ENCODE measurements at places on chromosomes 7 and 10.

DNA sequence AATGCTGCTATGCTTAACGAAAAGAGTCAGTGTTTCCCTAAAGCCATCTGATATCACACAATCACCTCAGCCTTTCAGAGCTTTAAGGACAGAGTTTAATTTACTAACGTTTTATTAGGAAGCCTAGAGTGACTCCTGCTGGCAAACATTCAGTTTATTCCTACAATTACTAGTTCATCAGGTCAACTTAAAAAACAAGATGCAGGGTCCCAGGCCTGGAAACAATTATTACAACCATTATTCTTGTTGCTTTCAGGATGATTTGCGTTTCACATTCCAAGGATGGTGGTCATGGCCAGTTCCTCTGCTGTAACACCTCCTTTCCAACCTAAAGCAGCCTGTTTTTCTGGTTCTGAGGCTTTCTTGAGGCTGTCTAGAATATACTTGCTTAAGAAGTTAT is 1.5 kb upstream of the FAM53B start:
- no peak for DNase-seq

DNA sequence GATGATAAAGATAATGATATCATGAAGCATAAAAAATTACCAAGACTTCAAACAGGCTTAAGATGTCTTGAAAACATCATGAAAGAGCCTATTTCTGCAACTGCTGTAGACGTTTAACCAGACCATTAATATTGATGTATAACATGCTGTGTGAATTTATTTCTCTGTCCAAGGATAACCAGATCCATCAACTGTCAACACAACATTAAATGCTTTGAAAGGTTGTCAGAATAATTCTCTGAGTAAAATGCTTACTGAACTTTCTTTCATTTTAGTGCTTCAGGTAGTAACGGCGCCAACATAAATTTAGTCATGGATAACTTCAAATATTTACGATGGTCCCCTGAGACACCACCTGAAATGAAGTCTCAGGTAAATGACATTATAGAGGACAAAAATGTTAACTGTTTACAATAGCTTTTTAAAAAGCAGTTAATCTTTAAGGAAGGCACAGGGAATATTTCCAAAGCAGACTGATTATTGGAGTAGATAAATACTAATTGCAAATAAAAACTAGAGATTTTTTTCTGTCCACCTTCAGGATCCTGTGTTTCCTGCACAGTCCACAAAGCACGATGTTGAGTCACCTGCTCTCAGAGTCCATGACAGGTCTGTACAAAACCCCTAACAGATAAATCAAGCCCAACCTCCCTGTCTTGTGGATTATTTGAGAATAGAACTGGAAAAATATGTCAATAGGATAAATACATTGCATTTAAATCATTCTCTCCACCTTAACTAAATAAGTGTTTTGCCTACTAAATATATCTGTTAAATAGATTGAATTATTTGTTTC is 1213.2 kb downstream of the XPNPEP1 start:
- no peak for DNase-seq

- DNase-seq, result no peak
Measured at GRCh38 chr10:124206616-124207015, 113.2 kb upstream of the CHST15 start.

DNA sequence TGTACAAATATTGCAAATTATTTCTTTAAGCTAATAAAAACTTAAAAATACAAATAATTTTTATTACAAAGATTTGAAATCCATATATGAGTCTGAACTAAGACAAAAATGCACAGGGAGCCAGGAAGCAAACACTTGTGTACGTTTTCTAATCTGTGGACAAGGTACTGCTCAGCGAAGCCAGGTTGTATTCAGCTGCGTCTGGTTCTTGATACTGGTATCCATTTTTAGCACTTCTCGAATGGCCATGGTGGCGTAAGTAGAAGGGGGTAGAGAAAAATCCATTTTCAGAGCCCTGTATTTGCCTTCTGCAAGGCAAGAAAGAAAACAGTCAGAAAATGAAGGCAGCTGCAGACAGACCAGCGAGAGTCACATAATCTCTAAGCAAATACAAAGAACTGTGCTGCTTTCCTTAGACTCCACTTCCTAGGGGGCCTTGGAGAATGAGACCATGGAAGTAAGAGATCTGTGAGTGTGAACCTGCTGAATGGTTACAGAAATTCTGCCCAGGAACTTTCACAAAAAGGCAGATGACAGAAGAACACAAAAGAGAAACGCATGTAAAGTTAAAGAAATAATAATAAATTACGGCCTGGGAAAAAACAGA is 64.3 kb downstream of the PUS7 start:
- DNase-seq, result no peak

- no peak for DNase-seq
Measured at GRCh38 chr7:36944838-36945237, 220.5 kb upstream of the AOAH start.

DNA sequence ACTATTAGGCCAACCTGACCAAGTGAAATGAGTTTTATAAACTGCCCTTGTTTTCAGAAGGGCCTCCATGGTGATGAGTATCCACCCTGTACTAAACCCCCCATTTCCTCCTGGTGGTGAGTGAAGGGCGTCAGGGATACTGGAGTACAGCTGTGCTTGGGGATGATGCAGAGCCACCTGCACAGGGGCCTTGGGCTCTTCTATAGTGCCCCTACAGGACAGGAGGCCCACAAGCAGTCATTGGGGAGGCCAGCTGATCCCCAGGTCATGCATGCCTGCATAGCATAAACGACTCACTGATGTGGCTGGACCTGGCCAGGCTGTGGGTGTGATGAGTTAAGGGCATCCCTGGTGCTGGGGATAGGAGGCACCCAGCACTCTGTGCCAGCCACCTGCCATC is 114.1 kb upstream of the CELF2 start:
- no peak for DNase-seq

GRCh38 chr7:85638394-85638793 is 451.5 kb upstream of the SEMA3D start:
- no peak for DNase-seq

GRCh38 chr7:113774182-113774807 is 144.5 kb downstream of the PPP1R3A start:
- no peak for DNase-seq
